NCI-H526 (cell line): ENCODE measurements at places on chromosomes 12 and 14.

- DNase-seq, result no peak
Observed at GRCh38 chr12:132127041-132127440, 17.1 kb downstream of the DDX51 start.

DNA sequence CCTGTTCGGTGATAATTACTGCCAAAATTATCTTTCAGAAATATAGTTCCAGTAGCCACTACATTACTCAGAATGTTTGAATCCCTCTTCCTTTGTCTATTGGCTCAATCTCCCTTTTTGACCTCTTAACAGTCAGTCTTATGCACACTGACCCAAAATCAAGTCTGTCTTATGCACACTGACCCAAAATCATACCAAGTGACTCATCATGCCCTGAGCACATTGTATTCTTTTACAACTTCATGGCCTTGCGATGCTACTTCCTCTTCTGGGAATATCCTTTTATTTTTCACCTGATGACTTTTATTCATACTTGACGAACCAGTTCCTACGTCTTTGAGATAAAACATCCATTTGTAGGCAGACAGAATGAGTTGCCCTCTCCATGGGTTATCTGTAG lies 182.3 kb downstream of the NPAS3 start:
- no peak for DNase-seq

DNA sequence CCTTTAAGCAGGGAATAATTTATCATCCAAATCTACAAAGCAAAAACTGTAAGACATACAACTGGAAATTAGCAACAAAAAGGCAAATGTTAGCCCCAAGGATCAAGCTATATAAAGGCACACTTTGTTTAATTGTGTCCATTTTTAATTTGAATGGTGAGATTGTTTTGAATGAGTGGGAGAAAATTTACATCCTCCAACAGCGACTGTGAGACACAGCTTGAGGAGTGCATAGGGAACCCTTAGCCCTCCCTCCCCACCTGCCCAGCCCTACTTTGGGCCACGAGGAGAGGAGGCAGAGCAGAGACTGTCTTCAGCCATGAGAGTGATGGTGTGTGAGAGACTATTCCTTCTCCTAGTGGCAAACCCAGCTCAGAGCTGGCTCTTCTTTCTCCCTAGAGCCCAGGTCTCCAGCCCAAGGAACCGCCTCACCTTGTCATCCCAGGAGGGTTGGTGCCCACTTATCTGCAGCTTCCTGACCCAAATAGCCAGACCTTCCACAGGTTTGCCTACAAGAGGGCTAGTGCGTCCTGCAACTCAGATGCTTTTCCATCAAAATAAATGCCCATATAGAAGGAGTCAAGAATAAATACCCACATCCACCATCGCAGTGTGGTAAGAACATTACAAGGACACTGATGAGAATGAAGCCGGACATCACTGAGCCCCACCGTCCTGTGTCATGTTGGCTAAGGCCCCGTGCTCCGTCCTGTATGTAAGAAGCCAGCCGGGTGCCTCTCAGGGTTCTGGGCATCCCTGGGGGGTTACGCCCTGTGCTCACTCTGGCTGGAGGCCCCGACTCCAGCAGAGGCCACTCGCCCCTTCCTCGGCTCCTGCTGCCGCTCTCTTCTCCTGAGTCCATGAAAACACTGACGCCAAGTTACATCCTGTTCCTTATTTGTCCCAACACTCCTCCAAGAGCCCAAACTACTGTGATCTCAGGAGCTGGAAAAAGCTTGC lies 36.4 kb upstream of the C14orf180 start:
- peak; percentile 22 for DNase-seq

DNA sequence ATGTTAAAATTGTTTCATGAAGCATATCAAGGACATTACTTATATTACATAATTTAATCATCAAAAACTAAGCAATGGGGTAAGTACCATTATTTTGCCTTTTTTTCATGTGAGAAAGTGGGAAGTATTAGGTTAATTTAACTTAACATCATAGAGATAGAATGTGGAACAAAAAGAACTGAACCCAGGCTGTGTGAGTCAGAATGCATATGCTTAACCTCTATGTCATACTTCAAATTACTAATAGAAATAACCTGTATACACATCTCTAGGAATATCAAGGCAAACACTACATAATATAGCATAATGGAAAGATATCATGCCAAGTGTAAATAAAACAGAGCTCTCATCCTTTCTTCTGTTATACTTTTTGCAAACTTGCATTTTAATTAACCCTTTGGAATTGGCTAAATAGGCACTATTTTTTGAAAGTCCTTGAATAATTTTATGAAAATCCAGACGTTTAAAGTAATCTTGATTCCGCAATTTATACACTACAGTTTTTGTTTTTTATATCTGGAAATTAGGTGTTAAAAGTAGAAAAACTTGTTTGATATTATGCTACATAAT lies 777.7 kb downstream of the SLC6A15 start:
- no peak for DNase-seq

GRCh38 chr14:26860111-26860510 lies 262.3 kb upstream of the NOVA1 start:
- no peak for DNase-seq

- peak; percentile 94 for DNase-seq
Observed at GRCh38 chr12:89525824-89526770, at the start of gene POC1B. TSS of gene POC1B (minus strand) at chr12:89526047. CDS start at chr12:89525895, 152 bp downstream.

DNA sequence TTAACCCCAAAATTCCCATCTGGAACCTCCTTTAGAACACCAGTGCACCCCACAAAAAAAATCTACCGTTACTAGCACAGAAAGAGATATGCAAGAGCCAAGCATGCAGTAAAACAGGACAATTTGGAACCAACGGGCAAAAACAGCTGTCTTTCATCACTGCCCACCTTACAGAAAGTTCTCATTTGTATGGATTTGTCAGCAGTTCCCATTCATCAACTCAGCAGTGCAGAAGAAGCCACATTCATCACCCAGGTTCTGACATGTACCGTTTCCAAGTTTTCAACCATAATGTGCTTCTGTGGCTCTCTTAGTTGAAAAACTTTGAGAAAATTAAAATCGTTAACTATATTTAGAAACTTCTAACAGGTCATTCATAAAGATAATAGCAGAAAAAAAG lies 387.0 kb downstream of the RPS29 start:
- no peak for DNase-seq

GRCh38 chr14:103641161-103641560 lies 12.2 kb downstream of the KLC1 start:
- no peak for DNase-seq
